ENCODE measurements at places on chromosomes 2 and 18. TPM values are rescaled to one million over a fixed set of nuclear protein-coding genes. Genes with fewer than 3 reads are reported as not detected.

The PPIL3 gene
- 118 TPM for total RNA-seq

The CCDC178 gene
- total RNA-seq = 0.27 TPM

The SERPINB5 gene
- 0.13 TPM for total RNA-seq

The ITPRIPL1 gene
- total RNA-seq = 1.0 TPM

The FBXO36 gene
- 2.2 TPM for total RNA-seq

The UCN gene
- total RNA-seq = 1.7 TPM

The REG1B gene
- not detected for total RNA-seq

The NTSR2 gene
- total RNA-seq = not detected

The SLC11A1 gene
- 23.0 TPM for total RNA-seq

The HTRA2 gene
- 25.0 TPM for total RNA-seq

The RAPGEF4 gene
- 3.1 TPM for total RNA-seq

The APCDD1 gene
- total RNA-seq = 45.0 TPM

The DCDC2C gene
- total RNA-seq = 4.0 TPM

The SIX3 gene
- total RNA-seq = not detected

The RPRM gene
- total RNA-seq = 2.6 TPM

The TSN gene
- 29.9 TPM for total RNA-seq

The MYO5B gene
- total RNA-seq = 18.3 TPM

The COL6A3 gene
- 252 TPM for total RNA-seq

The PLGLB1 gene
- total RNA-seq = not detected

The MERTK gene
- 21.7 TPM for total RNA-seq

The ZNF24 gene
- total RNA-seq = 67.1 TPM

The TMEM17 gene
- 2.7 TPM for total RNA-seq

The CXCR1 gene
- not detected for total RNA-seq

The PIEZO2 gene
- total RNA-seq = 0.64 TPM

The CD207 gene
- total RNA-seq = 0.92 TPM

The GALNT14 gene
- 0.62 TPM for total RNA-seq

The RAX gene
- total RNA-seq = not detected

The ASIC4 gene
- total RNA-seq = 0.16 TPM

The TLX2 gene
- total RNA-seq = not detected

The CDH2 gene
- 22.6 TPM for total RNA-seq

The HS1BP3 gene
- total RNA-seq = 42.8 TPM

The ANKMY1 gene
- 8.0 TPM for total RNA-seq

The UPP2 gene
- total RNA-seq = not detected

The RPIA gene
- 7.7 TPM for total RNA-seq

The DPYSL5 gene
- total RNA-seq = not detected
